ENCODE measurements at places on chromosomes 12 and 14. TPM values are rescaled to one million over a fixed set of nuclear protein-coding genes. Genes with fewer than 3 reads are reported as not detected.

The SPTB gene
- under 0.01 TPM for total RNA-seq

The MYF5 gene
- total RNA-seq = not detected

The RND1 gene
- total RNA-seq = 0.28 TPM

The POTEM gene
- not detected for total RNA-seq

The ACOT6 gene
- not detected for total RNA-seq

The PRPF40B gene
- 8.4 TPM for total RNA-seq

The SDR9C7 gene
- total RNA-seq = not detected

The SNW1 gene
- 43.7 TPM for total RNA-seq

The PRB2 gene
- total RNA-seq = not detected

The CATSPERB gene
- total RNA-seq = not detected

The SERPINA1 gene
- under 0.01 TPM for total RNA-seq
